Cerebellum (tissue), 4 donors: ENCODE measurements at places on chromosomes 7 and 10.
A peak's percentile ranks its signal among the peaks of the same experiment; 100 is the strongest.

DNA sequence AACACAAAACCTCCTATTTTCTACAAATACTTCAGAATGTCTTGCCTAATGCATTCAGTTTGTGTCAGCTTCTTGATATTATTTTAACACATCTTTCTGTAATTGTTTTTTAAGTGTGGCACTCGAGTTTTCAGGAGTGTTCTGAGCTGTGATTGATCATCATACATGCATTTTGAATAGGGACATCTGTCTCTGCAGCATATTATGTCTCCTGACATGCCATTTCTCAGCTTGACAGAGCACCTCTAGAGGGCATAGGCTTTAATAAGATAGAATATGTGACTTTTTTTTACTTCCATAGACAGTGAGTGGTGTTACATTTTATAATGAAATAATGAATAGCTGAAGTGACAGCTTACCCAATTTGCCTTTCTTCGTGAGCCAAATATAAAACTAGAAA lies 219.2 kb upstream of the HDAC9 start:
- DNase-seq = no peak

- DNase-seq = no peak
These were observed 451.9 kb downstream of the KCNMA1 start for GRCh38 chr10:77185696-77186095.

- no peak for DNase-seq
These were observed at the start of gene CCDC172 for GRCh38 chr10:116324227-116324950. Gene CCDC172 (plus strand): TSS chr10:116324448. CDS start chr10:116325012, 564 bp downstream.

- no peak for DNase-seq
These were observed 54.1 kb downstream of the HSPA12A start for GRCh38 chr10:116688241-116688711.

DNA sequence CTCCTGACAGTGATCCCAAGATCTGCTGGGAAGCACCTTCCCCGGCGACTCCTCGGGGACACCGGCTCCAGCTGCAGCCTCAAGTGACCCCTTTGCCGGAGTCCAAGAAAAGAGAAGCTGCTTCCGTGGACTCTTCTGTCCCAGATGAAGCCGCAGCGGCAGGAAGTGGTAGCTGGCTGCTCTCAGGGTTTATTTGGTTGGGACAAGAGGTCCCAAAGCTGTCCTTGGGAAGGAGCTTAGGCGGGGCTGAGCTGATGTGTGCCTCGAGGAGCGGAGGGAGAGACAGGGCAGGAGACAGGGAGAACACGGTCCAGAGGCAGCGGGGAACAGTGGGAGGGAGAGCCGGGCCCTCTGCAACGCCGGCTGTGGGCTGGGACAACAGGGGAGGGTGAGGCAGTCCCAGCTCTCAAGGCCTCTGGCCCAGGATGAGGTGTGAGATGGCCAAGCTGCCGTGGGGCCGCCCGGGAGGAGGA lies 13.1 kb upstream of the FAM20C start:
- no peak for DNase-seq

GRCh38 chr7:322111-322671 lies 32.2 kb downstream of the FOXL3 start:
- DNase-seq = peak; percentile 92

DNA sequence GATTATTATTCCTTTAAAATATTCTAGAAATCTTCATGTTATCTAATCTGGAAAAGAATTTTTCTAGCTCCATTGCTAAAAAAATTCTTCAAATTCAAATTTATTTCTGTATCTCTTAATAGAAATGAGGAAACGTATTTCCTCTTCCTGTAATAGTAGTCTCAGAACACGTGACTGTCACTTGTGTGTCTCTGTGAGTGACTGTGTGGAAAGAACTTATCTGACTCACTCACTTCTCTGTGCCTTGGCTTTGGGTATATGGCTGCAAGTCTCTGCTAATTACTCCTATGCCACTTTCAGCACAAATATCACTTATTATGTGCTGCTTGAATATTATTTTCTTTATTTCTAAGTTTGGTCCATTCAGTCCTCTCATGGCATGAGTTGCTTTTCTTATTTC lies 132.7 kb downstream of the CNTNAP2 start:
- no peak for DNase-seq

DNA sequence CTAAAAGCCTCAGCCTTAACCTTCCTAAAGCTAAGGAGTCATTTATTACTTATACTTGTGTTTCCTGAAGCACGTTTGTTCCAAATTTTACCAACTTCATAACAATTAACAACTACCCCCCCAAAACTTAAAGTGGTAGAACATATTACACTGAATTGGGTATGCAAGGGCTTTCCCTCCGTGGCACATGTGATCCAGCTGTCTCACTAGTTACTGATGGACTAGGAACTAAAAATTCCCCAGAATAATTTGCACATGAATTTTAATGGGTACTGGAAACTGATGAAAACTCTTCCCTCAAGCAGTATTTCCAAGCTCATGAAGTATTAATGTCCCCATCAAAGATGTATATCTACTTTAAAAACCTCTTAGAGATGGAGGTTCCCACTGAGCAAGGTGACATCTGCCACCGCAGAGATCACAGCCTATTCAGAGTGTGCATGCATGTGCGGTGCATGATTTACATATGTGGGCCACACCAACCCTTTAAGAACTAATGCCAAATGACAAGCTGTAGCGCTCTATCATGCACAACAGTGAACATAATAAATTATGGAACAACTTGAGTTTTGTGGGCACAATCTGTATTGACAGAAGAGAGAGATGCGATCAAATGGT lies 139.9 kb upstream of the ADCY1 start:
- DNase-seq = no peak

GRCh38 chr7:43729924-43730248 lies 563 bp upstream of the COA1 start:
- DNase-seq = no peak

DNA sequence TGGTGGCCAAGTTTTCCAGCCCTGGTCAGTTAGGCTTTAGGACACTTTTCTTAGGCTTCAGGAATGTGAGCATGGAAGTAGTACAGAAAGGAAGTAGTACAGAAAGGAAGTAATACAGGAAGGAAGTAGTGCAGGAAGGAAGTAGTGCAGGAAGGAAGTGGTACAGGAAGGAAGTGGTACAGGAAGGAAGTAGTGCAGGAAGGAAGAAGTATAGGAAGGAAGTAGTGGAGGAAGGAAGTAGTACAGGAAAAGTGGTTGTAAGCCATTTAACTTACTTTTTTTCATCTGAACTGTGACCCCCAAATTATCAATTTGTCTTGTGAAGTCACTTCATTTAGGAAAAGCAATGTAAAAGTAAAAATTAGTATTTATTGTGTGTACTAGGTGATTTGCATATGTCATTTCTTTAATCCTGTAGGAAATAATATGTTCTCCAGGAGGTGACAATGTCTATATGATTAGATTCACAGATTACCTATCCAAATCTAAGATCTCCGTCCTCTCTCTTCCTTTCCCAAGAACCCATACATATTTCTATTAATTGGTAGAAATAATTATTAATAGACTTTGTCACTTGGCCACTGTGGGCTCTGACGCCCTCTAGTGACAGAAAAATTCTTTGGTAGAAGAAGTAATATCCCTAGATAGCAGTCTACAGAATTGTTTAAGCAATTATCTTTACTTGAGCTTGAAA lies 3.9 kb upstream of the FAS start:
- DNase-seq = peak; percentile 42

- DNase-seq = peak; percentile 18
These were observed 107.5 kb downstream of the DOCK1 start for GRCh38 chr10:127012769-127013152.

DNA sequence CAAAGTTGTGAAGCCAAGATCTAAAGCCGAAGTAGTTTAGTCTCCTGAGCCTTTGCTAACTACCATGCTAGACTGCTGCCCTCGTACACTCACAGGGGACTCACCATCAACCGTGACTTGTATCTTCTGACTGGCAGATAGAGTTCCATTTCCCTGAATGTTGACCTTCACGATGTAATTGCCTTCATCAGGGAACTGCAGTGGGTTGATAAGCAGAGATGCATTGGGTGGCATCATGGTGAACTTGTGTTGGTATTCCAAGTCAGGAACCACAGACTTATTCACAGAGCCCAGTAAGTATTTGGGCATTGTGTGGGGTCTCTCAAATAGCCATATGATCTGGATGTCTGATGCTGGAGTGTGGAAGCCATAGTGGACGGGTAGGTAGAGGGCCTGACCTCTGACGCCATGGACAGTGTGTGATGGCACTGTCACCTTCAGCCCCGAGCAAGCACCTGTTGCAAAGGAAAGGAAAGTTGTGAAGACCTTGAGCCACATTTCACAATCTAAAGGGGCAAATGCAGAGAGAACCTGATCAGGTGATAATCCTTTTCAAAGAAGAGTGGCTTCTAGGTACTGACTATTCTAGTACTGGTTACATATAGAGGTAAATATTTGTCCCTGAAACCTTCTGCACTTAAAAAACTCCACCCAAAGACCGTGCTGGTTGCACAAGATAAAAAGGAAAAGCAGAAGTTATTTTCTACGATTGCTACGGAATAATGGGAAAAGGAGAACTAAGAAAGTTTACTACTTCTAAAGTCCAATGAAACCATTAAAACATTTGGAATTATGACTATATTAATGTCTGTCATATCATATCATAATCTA lies 7.1 kb downstream of the HEPACAM2 start:
- DNase-seq = no peak

DNA sequence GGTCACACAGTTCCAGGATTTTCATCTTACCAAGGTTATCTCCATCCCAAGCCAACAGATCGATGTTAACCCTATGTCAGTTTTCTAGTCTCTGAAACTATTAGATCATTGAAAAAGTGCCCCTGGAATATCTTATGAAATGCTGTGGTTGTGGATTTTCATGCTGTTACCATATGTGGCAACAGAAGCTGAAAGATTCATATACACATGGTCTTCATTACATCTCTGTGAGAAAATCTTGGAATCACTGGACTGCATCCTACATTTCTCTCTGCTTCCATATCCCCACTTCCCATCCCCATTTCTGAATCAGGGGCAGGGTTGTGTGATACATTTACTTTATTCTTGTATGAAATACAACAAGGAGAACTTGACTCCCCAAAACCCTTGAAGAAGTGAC lies 146.1 kb downstream of the SLC16A9 start:
- DNase-seq = no peak

- peak; percentile 62 for DNase-seq
These were observed 53.5 kb upstream of the AGBL3 start for GRCh38 chr7:134932707-134933370.

- no peak for DNase-seq
These were observed 97.1 kb upstream of the ARID5B start for GRCh38 chr10:61804414-61804813.

DNA sequence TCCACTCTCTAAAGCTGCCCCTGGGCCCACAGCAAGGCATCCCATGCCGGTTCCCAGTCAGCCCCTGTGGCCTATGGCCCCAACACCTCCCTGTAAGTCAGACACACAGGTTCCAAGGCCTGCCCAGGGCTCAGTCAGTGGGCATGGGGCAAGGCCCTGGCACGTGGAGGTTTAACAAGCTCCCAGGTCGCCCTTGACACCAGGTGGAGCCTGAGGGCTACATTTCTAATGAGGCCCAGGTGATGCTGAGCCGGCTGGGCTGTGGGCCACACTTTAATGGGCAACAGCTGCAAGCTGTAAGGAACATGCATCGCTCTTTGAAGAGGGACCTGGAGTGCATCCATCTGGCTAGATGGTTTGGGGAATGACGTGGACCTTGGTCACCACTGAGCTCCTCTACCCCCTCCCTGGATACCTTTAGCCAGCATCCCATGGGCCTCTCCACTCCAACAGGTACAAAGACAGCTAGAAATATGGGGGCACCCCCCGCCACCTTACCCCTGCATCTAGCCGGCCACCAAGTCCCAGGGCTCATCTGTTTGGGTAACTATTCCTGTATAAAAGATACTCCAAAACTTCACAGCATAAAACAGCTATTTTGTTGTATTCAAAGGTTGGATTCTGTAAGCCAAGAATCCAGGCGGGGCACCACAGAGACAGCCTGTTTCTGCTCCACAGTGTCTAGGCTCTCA lies 122.5 kb downstream of the OAT start:
- DNase-seq = peak; percentile 30

DNA sequence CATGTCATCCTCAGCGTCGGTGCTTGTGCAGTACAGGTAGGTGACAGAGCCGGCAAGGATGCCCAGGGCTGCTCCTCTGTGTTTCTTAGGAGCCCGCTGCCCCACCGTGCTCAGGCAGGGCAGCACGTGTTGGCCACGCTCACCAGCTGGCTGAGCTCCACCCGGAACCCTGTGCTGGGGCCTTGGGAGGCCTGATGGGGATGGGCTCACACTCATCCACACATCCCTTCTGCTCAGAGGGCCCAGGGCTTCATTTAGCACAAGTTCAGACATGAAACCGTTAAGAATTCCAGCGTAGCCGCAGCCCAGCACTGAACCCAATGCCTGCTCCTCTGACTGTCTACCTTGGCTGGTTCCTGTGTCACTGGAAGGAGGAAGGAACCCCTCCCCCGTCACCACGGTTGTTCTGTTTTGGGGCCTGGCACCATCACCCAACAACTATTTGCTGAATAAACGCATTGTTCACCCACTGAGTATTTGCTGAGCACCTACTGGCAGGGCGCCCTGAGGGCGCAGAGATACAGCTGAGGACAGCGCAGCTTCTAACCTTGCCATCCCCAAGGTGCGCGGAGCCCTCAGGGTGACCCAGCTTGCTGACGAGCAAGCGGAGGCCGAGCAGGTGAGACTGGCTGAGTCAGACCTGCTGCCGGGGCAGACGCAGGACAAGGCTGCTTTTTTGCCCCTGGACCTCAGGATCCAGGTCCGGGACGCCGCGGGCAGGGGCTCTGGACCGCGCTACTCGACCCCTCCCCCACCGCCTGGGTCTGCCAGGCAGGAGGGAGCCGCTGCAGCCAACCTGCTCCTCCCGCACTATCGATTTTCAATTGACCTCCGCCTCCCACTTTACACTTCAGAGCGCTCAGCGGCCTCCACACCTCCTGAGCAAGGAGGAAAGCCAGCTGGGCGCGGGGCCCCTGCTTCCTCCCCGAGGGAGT lies 50.6 kb upstream of the RET start:
- DNase-seq = no peak

- DNase-seq = no peak
These were observed 10.6 kb downstream of the PDE6C start for GRCh38 chr10:93622942-93623341.

- no peak for DNase-seq
These were observed 37.2 kb downstream of the PIK3AP1 start for GRCh38 chr10:96683065-96683464.

GRCh38 chr7:19919261-19920095 lies 146.1 kb upstream of the TMEM196 start:
- no peak for DNase-seq

DNA sequence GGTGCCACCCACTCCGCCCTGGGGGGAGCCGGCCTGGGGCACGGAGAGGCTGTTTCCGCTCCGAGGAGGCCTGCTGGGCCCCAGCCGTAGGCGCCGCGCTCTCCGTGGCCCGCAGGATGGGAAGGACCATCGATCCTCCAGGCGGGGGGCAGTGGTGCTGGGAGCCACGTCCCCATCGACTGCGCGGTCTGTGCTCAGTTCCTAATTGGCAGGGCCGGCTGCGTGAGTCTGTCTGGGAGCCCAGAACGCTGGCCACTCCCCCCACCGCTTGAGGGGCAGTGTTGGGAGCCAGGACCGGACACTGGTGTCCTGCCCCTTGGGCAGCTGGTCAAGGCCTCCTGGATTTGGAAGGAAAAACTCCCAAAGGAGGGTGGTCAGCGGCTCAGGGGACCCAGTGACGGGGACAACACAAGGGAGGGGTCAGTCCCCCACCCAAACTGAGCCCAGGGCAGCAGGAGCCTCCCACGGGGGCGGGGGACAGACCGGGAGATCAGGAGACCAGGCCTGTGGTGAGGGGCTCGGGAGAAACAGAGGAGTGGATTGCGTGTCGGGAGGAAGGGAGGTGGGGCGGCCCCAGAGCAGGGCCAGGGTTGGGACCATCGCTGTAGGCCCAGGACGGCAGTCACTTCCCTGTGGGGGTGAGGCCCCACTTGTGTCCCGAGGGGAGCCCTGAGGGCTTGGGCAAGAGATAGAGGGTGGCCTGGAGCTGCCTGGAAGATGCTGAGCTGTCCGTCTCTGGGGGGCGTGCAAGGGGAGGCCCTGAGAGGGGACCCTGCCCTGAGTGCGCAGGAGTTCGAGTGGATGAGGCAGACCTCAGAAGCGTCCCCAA lies 89.0 kb downstream of the UNCX start:
- DNase-seq = no peak
